ENCODE measurements at places on chromosomes 3 and 15.

DNA sequence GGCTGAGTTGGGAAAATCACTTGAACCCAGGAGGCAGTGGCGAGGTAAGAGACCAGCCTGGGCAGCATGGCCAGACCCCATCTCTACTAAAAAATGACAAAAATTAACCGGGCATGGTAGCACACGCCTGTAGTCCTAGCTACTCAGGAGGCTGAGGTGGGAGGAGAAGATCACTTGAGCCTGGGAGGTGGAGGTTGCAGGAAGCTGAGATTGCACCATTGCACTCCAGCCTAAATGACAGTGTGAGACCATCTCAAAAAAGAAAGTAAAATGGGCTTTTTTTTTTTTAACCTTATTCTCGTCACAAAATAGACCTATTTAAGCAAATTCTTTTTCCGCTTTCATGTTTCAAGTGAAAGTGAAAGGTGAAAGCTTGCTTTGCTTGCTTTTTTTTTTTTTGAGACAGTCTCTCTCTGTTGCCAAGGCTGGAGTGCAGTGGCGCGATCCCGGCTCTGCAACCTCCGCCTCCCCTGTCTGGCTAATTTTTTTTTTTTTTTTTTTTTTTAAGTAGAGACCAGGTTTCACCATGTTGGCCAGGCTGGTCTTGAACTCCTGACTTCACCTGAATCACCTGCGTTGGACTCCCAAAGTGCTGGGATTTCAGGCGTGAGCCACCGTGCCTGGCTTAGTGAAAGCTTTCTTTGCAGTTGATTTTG is 3.6 kb downstream of the PDIA3 start:
- no peak for DNase-seq

DNA sequence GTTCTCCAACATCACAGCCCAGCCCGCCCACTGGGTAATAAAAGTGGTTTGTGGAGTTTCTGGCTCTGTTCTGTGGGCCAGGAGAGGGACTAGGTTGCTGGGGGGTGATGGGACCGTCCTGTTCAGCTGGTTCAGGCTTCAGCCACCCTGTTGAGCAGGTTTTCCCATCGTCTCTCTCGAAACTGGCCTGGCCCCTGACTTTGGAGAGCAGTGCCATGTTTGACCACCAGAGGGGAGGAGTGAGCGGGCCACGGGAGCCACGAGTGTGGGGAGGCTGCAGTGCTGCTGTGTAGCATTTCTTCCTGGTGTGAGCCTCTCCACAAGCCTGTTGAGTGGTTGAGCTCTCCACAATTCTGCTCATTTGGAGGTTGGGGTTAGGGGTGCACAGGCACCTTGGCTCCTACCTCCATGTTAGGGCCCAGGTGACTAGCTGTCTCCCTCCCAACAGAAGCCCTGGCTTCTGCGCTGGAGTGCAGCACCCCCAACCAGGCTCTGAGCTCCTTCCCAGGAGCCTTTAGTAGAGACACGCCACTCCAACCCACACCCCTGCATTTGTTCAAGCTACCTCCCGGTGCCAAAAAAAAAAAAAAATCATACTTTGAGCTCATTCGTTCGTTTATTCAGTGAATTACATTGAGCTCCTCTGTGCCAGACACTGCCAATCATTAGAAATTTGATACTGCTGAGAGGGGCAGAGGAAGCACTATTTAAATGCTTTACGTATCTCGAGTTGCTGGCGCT is 13.9 kb downstream of the SPINT1 start:
- peak; percentile 53 for DNase-seq

DNA sequence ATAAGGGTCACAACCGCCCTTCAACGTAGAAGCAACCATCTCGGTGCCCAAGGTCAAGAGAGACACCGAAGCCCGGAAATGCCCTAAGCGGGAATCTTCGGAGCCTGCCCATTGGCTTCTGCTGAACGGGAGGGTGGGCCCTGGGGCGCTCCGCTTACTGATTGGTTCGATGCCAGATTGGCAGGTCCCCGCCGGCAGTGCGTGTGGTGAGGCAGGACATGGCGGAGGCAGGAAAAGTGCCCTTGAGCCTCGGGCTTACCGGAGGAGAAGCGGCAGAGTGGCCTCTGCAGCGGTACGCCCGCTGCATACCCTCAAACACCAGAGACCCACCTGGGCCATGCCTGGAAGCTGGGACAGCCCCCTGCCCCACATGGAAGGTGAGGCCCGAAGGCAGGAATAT is at the start of gene REC114:
Gene REC114 (plus strand): TSS at position 197 of the 400 bp plus-strand sequence. CDS start 22 bp downstream, at position 219.
- DNase-seq: no peak

DNA sequence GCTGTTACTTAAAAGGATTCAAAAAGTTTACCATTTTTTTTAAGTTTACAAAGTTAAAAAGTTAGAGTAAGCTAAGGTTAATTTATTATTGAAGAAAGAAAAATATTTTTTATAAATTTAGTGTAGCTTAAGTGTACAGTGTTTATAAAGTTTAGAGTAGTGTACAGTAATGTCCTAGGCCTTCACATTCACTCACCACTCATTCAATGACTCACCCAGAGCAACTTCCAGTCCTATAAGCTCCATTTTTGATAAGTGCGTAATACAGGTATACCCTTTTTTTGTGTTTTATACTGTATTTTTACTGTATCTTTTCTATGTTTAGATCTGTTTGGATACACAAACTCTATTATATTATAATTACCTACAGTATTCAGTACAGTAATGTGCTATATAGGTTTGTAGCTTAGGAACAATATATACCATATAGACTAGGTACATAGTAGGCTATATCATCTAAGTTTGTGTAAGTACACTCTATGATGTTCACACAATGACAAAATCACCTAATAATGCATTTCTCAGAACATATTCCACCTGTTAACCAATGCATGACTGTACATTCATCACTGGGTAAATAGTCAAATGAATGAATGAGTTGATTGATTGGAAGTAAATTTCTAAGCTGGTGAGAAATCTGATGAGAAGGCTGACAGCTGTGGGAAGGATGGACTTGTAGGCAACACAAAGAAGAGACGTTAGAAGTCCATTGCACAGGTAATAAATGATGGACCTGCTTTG is 95.2 kb upstream of the CDIN1 start:
- no peak for DNase-seq

DNA sequence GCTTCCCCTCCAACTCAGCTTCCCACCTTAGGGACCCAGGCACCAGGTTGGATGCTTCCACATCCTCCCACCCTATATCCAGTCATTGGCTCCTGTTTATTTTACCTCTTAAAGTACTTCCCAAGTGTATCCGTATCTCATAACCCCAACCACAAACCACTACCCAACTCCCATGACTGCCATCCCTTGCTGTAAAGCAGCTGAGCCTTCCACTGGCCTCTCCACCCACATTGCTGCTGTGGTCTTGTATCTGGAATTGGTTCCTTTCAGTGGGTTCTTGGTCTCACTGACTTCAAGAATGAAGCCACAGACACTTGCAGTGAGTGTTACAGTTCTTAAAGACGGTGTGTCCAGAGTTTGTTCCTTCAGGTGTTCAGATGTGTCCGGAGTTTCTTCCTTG is 79.8 kb upstream of the HRH1 start:
- DNase-seq: no peak

GRCh38 chr3:129231331-129232119 is 17.9 kb upstream of the COPG1 start:
- no peak for DNase-seq

- DNase-seq: no peak
These were observed 4.6 kb upstream of the CX3CR1 start for GRCh38 chr3:39284457-39284881.

DNA sequence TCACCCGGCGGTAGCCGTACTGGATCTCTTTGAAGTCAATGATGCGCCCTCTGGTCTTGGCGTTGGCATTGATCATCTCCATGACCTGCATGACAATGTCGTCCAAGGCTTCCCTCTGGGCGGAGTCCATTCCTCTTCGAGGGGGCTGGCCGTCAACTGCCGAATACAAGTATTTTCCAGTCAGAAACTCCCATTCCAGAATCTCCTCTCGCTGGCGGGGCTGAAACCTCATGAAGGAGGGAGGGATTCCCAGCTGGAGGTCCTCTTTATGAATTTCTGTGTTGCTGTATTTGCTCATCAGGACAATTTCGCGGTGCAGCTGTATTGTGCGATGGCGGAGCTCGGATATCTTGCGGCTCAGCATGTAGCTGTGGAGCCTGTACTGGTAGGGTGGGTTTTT is 73.4 kb downstream of the CHSY1 start:
- DNase-seq: no peak

Data from nucleus accumbens (tissue), 56 donors.